ENCODE measurements at places on chromosomes 7 and 10. TPM values are rescaled to one million over a fixed set of nuclear protein-coding genes. Genes with fewer than 3 reads are reported as not detected.

AGBL3 gene
- total RNA-seq: 2.2 TPM

VENTX gene
- total RNA-seq: not detected

LIPJ gene
- not detected for total RNA-seq

ITPRID1 gene
- not detected for total RNA-seq

C10orf53 gene
- total RNA-seq: not detected

RTKN2 gene
- total RNA-seq: 2.6 TPM

OR2A7 gene
- total RNA-seq: 1.5 TPM

STEAP1B gene
- total RNA-seq: not detected

PNLIPRP1 gene
- total RNA-seq: not detected

KCNIP2 gene
- 2.7 TPM for total RNA-seq

Measured in activated CD8-positive, alpha-beta T cell treated with anti-CD3 and anti-CD28 coated beads, Interleukin-2, amount 10 ng/mL, durations not matched to agents 7 days and 5 days (primary cell).